ENCODE measurements at places on chromosomes 7 and 10.

- no peak for DNase-seq
Observed at GRCh38 chr10:111593578-111593977, 516.7 kb downstream of the ADRA2A start.

DNA sequence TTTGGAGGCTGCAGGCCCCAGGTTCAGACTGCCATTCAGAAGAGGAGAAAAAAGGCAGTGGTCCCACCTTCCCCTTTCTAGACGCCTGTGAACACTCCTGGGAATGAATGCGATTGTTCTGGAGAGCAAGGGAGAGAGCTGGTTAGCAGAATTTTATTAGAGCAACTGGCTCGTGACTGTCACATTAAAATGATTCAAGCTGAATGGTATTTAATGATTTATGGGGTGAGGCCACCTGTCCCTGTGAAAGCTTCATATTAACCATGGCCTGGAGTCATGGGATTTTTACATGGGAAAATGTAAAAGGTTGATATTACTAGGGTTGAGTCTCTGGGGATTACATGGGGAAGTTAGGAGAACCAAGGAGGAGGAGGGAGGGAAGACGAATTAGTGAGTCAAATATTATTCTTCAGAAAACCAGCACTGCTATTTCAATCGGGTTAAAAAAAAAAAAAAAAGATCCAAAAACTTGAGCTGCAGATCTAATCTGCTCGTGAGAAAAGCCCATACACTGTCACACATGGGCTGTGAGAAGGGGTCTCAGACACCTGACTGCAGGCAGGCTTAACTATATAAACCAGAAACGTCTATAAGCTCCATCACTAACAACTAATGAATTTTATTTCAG, 8.3 kb downstream of the CXCL12 start:
- DNase-seq: no peak

DNA sequence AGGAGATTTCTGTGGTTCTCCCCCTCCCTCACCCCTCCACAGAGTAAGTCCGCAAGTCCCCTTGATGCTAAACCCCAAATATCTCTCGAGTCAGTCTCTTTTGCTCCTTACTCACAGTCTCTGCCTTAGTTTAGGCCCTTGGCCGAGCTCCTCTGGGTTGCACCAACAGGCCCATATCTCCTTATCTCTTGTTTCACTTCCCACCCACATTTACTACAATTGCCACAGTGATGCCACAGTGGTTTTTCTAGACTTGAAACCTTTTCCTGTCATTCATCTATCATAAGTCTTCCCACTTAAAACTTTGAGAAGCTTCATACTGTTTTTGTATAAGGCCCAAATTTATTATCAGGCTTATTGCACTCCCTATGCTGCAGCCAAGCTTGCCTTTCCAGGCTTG, 23.4 kb upstream of the NME8 start:
- DNase-seq: no peak

DNA sequence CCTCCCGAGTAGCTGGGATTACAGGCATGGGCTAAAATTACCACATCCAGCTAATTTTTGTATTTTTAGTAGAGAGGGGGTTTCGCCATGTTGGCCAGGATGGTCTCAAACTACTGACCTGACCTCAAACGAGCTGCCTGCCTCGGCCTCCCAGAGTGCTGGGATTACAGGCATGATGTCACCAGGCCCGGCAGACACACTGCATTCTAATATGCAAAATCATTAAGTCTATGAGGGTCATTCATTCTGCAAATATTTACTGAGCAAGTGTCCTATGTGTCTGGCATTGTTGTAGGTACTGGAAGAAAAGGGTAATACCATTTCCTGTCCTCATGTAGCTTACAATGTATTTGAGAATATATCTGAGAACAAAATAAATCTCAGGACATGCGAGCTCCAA, 2.7 kb downstream of the PUS7 start:
- no peak for DNase-seq

- DNase-seq: no peak
Observed at GRCh38 chr7:52826515-52827265, 208.7 kb upstream of the POM121L12 start.

DNA sequence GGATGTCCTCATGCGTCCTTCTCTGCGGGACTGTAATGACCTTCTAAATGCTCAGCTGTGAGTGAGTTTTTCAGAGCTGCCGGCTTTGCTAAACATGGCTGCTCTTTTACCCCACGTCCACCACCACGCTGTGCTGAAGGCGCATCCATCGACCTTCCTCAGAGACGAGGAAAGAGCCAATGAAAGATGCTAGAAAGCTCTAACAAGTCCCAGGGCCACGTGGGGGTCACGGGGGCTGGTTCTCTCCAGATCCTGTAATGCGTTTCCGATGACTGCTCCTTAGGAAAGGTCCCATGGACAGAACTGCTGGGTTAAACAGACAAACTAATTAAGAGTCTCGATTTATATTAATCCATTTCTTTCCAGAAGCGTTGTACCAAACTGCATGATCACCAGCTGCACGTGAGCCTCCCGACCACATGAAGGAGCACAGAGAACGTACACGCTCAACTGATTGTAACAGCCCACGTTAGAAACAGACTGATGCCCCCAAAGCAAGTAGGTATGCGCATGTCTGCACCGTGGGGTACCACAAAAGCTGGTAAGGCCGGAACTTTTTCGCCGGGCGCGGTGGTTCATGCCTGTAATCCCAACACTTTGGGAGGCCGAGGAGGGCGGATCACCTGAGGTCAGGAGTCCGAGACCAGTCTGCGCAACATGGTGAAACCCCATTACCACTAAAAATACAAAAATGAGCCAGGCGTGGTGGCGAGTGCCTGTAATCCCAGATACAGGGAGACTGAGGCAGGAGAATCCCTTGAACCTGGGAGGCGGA, 109.6 kb downstream of the TCERG1L start:
- no peak for DNase-seq

GRCh38 chr7:33050535-33051318, 11.8 kb downstream of the NT5C3A start:
- no peak for DNase-seq

GRCh38 chr7:27576360-27576944, 86.2 kb downstream of the HIBADH start:
- no peak for DNase-seq

- DNase-seq: no peak
Observed at GRCh38 chr10:37124532-37124931, 866 bp upstream of the ANKRD30A start.

DNA sequence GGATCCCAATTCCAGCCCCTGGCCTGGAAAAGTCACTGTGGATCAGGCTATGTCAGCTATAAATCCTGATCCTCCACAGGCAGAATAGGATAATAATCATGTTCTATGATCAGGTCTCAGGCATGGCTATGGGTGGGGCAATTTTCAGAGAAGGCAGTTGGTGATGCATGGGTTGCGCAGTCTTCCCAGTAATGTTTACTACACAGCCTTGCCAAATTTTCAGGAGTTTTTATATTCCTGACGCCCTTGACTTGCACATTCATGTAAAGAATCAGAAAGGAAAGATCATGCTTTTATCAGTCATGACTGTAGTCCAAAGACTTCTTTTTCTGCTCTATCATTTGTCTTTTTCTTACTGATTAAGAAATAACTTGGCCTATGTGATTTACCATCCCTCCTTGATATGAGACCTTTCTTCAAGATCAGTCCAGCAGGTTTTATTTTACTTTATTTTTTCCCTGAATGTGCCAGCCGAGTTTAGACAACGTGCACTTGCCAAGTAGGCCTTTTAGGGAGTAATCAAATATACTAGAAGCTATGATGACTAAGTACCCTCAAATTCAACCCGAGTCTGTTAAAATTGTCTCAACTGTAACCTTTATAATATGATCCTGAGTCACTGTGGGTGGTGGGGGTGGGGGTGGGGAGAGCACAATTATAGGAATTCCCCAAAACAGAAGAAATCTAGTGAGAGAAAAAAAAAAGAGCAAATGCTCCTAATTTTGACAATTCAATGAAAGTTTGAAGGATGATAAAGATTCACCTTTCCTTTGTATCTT, 31.9 kb downstream of the ARL4A start:
- no peak for DNase-seq

DNA sequence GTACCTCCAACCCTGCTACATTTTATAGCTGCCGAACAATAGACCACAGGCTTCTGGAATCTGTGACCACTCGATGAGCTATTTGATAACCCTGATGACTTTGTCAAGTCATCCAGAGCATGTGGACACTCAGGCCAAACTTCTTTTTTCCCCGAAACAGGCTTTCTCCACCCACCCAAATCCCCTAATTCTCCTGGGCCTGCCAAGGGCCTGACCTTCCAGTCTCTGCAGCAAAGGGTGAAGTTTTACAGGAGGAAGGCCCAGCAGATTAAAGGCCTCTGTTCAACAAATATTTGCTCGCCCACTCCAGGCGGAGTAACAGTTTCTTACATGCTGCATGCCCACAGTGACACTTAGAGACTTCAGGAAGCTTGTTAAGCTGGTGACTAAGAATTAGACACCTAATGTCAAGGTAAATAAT, 2.0 kb downstream of the JCAD start:
- no peak for DNase-seq

- DNase-seq: no peak
Observed at GRCh38 chr10:97718659-97719142, 5.2 kb downstream of the MARVELD1 start.

GRCh38 chr7:137266764-137267163, 76.8 kb downstream of the PTN start:
- DNase-seq: no peak

DNA sequence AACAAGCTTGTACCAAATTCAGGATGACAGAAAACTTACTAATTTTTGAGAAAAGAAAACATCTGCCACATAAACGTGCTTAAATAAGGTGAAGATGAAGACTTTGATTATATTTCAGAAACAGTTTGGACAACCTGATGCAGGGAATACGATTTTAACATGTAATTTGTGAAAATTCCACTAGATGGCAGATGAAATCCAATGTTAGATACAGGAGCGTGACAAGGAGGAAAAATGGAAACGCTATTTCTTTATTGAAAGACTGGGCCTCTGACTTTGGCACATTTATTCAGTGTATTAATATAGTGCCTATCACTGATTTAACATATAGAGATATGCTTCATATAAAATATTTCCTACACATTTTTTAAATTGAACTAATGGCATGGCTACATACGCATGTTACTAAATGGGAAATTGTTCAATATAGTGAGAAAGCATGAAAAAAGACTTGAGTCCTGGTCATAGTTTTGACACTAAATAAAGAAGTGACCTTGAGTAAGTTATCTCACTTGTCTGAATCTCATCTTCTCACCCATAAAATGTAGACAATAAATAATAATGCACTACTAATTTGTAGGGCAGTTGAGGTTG, 60.7 kb downstream of the CD36 start:
- no peak for DNase-seq

- no peak for DNase-seq
Observed at GRCh38 chr10:133258066-133258817, 18.4 kb downstream of the ADAM8 start.

DNA sequence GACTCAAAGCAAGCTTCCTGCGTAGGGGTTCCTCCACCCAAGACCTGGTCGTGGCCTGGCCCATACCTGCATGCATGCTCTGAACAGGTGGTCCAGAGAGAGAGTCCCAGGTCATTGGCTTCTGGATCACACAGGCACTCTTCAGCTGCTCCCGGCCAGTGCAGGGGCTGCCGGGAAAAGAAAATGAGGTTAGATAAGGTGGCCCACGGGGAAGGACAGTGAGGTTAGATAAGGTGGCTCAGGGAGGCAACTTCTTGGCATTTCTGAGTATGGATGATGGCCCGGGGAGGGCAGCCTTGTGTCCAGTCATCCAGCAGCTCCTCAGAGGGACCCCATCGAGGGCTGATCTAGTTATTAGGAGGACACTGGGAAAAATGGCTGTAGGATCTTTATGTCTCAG, 87.4 kb downstream of the FRMPD2 start:
- no peak for DNase-seq

- no peak for DNase-seq
Observed at GRCh38 chr7:154975984-154976383, 26.9 kb downstream of the PAXIP1 start.

- no peak for DNase-seq
Observed at GRCh38 chr7:94623820-94624219, 32.1 kb downstream of the SGCE start.

DNA sequence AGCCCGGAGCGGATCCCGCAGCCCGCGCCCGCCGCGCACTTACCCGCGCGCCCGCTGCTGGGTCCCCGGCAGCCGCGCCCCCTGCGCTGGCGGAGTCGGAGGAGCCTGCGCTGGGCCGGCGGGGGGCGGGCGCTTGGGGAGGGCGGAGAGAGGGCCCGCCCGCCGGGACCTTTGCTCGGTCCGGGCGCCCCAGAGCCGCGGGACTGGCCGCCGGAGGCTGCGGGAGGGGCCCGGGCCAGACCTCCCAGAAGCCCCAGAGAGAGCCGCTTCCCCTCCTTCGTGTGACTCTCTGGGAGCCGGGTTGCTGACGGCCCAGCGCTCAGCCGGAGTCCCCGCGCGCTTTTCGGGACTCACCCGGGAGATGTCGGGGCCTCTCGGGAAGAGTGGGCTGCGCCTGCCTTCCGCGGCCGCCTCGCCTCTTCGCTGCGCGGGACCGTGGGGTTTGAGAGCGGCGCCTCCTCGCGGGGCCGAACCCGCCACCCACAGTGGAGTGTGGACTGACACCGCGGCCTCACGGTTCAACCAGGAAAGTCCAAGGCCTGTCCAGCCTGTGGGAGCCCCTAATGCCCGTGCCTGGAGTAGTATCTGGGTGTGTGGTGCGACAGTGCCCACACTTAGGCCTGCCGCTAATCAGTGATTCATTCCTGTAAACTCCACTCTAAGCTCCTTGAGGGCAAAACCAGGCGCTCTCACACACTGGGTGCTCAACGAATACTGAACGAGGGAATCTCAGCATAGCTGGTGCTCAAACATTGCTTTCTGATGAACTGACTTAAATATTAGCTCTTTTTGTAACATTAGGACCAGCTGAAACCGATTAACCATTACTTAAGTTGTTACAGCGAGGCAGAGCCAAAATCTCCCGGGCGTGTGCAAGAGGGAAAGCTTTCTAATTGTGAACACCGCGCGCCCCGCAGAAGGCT, at the start of gene GSDME:
Gene GSDME (minus strand): TSS at position 112 of the 923 bp plus-strand sequence. CDS start 7,690 bp downstream, outside the sequence.
- no peak for DNase-seq
